ENCODE measurements at places on chromosomes 5 and 9.

GRCh38 chr5:25005431-25005830 is 360.7 kb upstream of the CDH10 start:
- DNase-seq = no peak

DNA sequence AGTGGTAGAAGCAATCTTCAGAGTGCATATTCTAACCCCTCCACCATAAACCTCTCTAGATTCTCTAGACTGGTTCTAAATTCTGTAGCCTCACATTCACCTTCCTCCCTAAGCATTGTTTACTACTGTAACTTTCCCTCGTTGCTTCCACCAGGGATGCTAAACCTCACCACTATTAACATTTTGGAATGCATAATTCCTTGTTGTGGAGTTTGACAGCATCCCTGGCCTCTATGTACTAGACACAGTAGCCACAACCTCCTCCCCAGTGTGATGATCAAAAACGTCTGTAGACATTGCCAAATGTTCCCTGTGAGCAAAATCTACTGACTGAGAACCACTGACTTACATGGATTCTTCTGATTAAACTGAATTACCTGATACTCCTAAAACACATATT is 18.6 kb downstream of the PAPPA start:
- DNase-seq = no peak

DNA sequence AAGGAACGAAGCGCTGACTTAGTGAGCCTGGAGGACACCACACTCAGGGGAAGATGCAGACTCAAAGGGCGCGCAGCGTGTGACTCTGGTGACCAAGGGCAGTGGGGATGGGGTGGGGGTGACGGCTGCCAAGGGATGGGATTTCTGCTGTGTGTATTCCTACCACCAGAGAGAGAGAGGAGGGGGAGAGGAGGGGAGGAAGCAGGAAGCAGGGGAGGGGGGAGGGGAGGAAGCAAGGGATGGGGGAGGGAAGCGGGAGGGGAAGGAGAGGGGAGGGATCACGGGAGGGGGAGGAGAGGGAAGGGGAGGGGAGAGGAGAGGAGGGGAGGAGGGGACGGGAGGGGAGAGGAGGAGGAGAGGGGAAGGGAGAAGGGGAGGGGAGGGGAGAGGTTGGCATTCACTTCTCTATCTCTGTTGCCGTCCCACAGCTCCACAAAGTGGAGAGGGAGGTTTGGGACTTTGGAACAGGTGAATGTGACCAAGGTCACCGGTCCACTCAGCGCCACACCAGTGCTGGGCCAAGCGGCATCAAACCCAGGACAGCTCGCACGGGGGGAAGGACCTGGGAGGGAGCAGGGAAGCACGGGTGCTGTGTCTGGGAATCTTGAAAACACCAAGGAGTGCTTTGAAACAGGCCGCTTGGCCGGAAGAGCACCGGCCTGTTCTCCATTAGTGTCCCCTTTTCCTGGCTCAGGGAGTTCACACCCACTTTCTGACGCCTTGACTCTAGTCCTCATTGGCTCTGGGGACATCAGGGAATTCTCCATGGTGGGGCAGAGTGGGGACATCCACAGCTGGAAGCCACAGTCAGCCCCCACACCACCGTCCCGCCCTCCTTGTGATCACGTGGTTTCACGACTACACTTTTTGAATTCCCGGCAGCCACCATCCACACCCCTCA is 77.4 kb downstream of the VAV2 start:
- no peak for DNase-seq

DNA sequence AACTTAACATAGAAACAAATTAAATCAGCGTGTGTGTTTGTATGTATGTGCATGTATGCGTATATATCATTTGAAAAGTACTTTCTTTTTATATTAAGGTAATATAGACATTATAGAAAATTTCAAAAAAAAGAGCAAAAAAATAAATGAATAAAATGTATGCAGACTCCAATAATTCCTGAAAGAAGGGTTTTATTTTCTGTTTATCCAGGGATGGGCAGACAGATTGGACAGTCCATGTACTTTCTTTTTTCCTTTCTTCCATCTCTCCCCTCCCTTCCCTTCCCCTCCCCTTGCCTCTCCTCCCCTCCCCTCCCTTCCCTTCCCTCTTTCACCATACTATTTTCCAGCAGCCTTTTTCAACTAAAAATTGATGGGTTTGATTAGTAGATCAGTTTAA is 123.8 kb downstream of the SGCD start:
- DNase-seq = no peak

DNA sequence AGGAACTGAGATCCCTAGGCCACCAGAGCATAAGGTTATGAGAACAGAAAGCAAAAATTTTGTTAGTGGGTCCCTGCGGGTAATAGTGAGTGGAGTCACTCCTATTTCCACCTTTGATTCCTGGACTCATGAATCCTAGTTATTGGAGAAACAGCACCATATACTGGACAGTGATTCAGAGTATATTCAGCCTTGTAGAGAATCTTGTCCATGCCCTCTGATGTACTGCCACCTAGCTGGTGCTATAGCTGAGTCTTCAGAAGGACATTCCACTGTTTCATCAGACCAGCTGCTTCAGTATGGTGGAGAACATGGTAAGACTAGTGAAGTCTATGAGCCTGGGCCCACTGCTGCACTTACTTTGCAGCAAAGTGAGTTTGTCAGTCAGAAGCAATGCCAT is 25.0 kb upstream of the ITGA2 start:
- DNase-seq = no peak

DNA sequence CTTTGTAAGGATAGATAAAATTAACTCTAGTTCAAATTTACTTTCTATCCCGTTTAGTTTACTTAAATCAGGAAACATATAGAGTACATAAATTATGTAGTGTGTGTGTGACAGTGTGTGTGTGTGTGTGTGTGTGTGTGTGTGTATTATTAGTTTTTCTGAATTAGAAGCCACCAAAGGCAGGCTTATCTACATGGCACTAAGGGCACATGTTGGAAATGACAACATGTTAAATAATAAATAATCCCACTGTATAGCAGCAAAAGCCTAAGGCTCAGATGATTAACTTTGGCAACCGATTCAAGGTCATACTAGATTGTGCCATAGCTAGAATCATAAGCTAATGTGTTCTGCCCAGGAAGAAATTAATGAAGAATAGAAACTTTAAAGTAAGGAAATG is 54.6 kb downstream of the MEGF9 start:
- DNase-seq = no peak

DNA sequence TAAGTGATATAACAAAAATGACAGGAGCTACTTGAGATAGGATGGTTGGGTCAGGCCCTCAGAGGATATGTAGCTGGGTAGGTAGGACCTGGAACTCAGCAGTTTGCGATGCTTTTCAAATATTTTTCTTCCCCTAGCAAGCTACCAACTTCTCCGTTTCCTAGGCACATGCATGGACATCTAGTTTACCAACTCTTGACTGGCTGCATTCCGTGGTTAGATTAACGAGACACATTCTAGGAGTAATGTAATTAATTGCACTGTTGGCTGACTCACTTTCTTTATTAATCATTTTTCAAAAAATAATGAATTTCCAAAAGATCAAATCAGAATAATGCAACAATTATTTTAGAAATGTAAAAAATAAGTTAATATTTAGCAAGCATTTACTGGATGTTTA is 95.9 kb downstream of the MACIR start:
- DNase-seq = no peak

DNA sequence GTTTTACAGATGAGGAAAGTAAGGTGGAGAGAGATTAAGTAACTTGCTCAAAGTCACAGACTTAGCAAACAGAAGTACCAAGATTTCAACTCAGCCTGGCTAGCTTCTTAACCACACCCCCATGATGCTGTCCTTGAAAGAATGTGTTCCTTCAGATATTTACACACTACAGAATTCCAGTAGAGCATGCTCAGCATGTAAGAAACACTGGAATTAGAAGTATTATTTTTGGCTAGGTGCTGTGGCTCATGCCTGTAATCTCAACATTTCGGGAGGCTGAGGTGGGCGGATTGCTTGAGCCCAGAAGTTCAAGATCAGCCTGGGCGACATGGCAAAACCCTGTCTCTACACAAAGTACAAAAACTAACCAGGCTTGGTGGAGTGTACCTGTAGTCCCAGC is 142.4 kb downstream of the EDIL3 start:
- DNase-seq = no peak

DNA sequence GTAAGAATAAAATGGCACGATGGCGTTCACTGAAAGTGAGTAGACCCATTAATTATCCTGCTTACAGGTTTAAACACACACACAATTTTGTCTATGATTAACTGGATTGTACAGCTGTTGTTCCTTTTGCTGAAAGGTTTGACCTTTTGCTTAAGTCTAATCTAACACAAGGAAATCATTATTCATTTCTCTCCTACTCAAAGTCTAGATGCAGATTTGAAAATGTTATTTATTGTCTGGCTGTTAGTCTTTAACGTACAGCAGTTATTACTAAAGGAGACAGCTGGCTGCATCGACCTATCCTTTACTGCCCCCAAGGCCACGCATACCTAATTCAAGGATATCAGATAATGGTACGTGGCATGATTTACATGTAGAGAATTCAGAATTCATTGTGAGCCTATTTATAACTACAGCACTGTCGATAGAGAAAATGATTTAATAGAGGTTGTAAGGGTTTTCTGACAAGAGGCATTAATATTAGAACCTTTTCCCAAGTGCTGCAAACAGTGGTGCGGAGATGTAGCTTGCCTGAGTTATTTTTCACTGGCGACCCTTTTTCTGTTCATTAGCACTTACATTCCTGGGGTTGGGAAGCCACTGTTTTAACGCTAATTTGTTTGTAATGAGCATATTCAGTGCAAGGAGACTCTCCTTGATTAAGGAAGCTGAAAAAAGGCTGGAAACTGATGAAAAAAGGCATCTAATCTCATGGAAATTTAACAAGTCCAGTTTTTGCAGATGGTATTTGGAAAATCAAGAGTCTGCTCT is 368.4 kb upstream of the GRAMD2B start:
- DNase-seq = no peak

DNA sequence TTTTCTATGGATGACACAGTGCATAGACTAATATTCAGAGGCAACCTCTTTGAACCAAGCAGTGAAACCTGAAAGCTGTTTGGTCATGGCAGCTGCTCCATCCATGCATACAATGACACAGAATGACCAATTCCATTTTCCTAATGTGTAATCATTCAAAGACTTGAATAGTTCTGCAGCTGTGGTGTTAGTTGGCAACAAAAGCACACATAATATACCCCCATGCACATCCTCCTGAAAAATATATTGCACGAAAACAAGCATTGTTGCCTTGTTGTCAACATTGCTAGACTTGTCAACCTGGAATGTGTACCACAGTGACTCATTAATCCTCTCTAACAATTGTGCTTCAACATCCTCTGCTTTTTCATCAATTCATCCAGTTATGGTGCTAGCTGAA is 71.0 kb upstream of the SEMA6A start:
- no peak for DNase-seq

- DNase-seq = no peak
Observed at GRCh38 chr5:128766406-128766805, 198.9 kb upstream of the SLC27A6 start.

GRCh38 chr5:34008802-34009201 is 952 bp upstream of the AMACR start:
- no peak for DNase-seq

DNA sequence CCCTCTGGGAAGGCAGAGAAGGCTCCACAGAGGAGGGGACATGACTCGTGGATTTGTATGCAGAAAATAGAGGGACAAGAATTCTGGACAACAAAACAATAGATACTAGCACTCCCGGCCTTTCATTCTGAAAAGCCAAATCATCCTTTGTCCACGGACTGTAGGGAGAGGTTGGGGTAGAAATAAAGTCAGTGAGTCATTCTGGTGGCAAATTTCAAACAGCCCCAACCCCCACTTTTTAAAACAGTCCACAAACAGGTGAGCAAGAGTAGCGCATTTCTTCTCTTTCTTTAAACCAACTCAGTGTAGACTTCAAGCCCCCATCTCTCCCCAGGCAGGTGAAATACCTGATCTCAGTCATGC is 56.1 kb downstream of the PTPDC1 start:
- DNase-seq = no peak

- DNase-seq = no peak
Observed at GRCh38 chr5:179610109-179610902, 13.2 kb downstream of the HNRNPH1 start.

- no peak for DNase-seq
Observed at GRCh38 chr5:160356550-160357347, 13.7 kb downstream of the C1QTNF2 start.

DNA sequence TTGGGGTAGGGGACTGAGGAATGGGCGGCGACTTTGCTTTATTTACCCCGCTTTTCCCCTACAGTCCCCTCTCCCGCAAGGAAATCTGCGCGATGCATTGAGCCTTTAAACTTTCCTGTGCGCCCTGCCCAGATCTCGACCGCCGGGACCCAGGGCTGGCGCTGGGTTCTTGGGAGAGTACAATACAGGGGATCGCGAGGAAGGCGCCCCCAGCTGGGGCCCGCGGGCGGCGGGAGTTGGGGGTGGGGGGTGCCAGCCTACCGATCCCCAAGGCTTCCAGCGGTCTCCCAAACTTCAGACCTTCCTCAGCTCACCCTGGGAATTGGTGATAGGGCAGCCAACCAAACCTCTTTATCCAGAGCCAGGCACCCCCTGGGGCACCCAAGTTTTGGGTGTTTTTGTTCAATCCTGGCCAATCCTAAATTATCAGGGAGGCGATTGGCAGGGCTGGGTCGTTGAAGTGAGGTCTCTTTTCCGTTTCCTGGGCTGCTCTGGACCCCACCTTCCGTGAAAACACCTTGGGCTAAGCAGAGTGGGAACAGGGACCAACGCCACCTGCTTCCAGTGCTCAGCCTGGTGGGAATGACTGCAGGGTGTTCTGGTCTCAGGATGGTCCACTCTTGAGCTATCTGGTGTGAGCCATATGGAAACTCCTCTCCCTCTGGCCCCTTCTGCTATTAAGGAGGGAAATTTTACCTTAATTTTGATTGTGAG is 51.4 kb upstream of the DAB2IP start:
- DNase-seq = no peak

GRCh38 chr9:98031935-98032334 is 24.6 kb upstream of the NANS start:
- DNase-seq = no peak

DNA sequence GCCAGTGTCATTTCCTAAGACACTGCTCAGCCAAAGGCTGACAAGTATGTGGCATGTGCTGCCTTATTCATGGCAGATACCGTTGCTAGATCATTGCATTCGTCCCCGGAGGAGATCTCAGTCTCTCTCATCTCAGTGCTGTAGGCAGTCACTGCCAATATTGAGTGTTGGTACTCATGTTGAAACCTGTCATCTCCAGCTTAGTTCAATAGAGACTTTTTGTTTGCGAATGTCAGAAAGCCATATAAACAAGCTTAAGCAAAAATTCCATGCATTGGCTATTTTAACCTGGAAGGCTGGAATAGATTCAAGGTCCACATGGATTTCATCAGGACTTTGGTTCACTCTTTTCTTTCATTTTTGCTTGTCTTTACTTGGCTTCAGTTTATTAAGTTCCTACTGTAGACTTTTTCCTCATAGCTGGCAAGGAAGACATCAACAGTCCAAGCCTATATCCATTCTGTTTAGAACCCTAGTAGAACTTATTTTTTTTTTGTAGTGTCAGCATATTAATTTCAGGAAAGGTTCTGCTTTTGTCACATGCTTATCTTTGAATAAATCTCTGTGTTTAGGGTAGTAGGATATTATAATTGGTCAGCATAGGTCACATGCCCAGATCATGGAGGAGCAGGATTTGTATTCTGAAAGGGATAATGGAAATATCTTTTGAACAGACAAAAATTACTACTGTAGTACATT is 66.8 kb downstream of the FCHO2 start:
- DNase-seq = no peak

GRCh38 chr5:31984691-31985090 is 189.4 kb downstream of the GOLPH3 start:
- no peak for DNase-seq

Data from progenitor cell of endocrine pancreas (in vitro differentiated cells).